ENCODE measurements at places on chromosomes 3 and 15. TPM values are rescaled to one million over a fixed set of nuclear protein-coding genes. Genes with fewer than 3 reads are reported as not detected.

GRCh38 chr15:57758560-57758959 is 52.0 kb downstream of the POLR2M start:
- no peak for DNase-seq

DNA sequence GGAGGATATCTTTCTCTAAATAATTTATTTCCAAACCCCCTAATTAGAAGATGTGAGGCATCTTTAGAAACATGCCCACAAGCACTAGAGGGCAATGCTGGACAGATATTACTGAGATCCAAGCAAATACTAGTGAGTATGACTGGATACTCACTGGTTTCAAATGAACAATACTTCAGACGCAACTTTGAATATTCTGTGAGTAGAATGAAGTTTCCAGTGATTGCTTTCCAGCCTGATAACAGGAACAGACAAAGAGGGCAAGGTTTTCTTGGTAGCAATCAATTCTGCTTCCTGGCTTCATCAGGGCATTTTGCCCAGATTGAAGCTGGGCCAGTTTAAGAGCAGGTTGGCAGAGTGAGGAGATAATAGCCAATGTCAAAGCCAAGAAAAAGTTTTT is 442.6 kb upstream of the PDZRN3 start:
- DNase-seq: no peak

GRCh38 chr3:37897763-37898162 is 36.1 kb downstream of the CTDSPL start:
- DNase-seq: no peak

DNA sequence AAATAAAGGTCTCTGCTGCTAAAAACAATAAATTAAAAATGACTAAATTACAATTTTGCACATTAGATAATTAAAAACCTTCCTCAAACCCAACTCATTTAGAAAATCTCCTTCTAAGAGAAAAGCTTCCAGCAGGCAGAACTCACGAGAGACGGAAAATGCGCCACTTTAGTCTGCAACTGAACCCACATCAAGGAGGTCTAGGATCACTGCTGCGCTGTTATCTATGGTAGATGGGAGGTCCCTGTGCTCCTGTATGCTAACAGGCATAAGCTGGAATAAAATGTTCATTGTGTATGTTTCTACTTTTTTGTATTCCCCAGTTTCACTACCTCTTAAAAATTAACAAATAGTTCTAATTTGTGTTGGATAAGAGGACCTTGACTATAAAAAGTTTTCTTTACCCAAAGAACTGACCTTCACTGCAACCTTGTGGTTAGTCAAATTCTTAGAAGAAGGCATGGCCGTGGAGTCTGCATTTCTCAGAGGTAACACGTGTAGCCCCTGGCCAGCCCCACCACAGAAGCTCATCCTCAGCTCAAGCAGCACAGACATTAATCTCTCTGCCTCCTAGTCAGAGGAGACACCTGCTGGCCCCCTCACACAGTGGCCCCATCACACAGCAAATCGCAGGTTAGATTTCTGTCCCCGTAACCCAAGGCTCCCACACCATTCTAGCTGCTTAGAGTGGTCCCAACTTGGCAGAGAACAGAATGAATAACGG is 22.3 kb downstream of the STIMATE start:
- no peak for DNase-seq

GRCh38 chr3:163362151-163362550 is 1716.1 kb downstream of the SI start:
- DNase-seq: no peak

TUSC7 gene
- total RNA-seq: not detected

PEX11A gene
- not detected for total RNA-seq

DNA sequence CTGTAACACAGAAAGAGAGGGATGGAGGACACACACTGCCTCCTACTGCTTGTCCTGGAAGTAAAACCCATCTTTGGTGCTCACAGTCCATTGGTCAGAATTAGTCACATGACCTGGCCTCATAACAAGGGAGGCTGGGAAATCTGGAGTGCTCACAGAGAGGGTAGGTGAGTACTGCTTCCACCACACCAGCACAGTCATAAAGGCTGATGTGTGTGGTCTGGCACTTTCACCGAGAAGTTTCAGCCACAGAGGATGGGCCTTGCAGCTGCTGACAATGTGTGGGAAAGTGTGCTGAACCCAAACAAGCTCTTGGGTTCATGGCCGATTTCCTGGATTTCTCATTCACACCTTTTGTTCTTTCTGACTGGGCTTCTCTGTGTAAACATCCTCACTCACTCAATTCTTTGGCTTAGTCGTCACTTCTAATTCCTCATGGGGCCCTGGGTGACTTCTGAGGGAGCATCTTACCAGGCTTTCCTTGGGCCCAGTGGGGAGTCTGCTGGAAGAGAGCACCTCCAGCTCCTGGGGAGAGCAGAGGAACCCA is 100.7 kb downstream of the ASB7 start:
- no peak for DNase-seq

GRCh38 chr3:101642441-101642840 is 34.5 kb downstream of the ZBTB11 start:
- no peak for DNase-seq
